Stimulated activated CD4-positive, alpha-beta T cell treated with anti-CD3 and anti-CD28 coated beads, Interleukin-1b, Interleukin-23, amount 100 ng/mL, for 1 hour (primary cell): ENCODE measurements at places on chromosomes 7 and 10.

- DNase-seq = no peak
These were observed 80.1 kb downstream of the SVIL start for GRCh38 chr10:29554660-29555059.

DNA sequence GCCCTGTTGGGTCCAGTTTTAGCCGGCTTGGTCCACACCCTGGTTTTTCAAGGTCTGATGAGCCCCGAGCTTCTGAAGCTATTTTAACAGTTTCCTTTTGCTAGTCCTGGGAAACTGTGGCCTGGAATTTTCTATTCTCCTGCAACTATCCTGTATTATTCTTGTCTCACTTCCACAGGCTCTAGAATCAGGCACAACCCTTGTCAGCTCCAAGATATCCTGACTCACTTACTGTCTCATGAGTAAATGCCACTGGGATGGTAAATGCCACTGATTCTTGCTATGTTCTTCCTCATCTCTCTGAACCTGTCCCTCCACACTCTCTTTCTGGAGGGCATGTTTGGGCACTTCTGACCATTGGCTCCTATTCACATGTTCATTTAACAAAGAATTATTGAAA lies 611.5 kb upstream of the IGFBP3 start:
- DNase-seq = no peak

- no peak for DNase-seq
These were observed 150.5 kb downstream of the PCDH15 start for GRCh38 chr10:54650547-54650946.

DNA sequence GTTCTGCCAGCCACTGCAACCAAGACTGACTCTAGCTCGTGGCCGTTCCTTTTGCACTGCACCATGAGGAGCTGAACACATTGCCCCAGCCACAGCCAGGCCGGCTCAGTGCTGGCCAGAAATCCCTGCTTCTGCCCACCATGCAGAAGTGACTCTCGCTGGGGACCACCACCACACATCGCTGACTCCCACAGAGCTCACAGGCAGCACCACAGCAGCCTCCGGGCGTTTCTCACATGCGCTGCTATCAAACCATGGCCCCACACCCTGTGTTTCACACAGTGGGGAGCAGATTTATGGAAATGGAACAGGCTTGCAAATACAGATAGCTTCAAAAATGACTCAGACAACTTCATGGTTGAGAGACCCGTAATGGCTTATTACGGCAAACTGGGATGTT lies 15.4 kb upstream of the SDK1 start:
- DNase-seq = no peak

DNA sequence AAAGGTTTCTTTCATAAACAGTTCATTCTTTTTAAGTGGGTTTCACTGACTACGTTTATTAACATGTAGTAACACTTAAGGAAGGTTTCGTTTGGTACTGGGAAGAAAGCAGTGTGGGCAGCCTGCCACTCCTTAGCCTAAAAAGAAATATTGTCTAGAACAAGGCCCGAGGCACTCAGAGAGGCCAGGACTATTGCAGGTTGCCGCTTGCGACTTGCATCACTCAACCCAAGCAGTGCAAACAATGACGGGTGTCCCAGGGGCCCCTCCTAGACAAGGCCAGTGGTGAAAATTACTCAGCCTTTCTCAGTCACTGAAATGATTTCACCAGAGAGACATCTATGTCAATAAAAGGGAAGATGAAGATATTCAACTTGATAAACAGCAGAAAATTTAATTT lies 243.9 kb downstream of the SNX13 start:
- DNase-seq = no peak

DNA sequence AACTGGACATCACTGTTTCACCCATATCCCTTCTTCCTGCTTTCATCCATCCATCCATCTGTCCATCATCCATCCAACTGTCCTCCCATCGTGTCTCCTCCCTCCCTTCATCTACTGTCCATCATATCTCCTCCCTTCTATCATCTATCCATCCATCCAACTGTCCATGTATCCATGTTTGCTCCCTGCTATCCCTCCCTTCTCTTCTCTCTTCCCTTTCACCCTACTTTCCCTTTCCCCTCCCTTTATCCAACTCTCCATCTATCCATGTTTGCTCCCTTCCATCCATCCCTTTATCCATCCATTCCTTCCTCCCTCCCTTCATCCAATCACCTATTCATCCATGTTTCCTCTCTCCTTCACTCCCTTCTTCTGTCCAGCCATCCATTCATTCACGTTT lies 92.6 kb upstream of the CTBP2 start:
- no peak for DNase-seq

- no peak for DNase-seq
These were observed 24.5 kb downstream of the TAS2R16 start for GRCh38 chr7:122970740-122971725.

GRCh38 chr7:155862123-155862892 lies 50.0 kb upstream of the SHH start:
- no peak for DNase-seq

- no peak for DNase-seq
These were observed 11.8 kb downstream of the TTYH3 start for GRCh38 chr7:2643386-2644219.

GRCh38 chr7:78412216-78412858 lies 613.8 kb downstream of the PHTF2 start:
- DNase-seq = no peak

- DNase-seq = no peak
These were observed 201.5 kb downstream of the CDK14 start for GRCh38 chr7:90797596-90797995.

- no peak for DNase-seq
These were observed 569.5 kb downstream of the TYW1 start for GRCh38 chr7:67566101-67566500.

- DNase-seq = no peak
These were observed 161.6 kb downstream of the PKD1L1 start for GRCh38 chr7:47786557-47787248.

DNA sequence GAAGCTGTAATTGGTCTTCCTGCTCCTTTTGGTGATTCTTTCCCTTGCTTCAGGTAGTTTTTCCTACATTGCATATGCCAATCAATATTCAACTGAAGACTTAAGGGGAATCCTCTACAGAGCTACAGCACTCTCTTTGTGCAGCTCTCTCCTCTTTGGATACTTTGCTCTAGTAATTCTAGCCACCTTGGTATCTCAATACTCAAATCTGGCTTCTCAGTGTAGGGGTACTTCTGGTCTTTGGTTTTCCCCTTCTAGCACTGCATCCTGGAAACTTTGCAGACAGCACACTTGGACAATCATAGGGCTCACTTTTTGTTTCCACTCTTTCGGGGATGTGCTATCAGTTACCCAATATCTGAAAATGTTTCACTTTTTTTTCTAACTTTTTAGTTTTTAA lies 9.9 kb downstream of the PHTF2 start:
- DNase-seq = no peak

- no peak for DNase-seq
These were observed 308.3 kb upstream of the KAT6B start for GRCh38 chr10:74518061-74518460.

- no peak for DNase-seq
These were observed 105.2 kb downstream of the TCERG1L start for GRCh38 chr10:131206111-131206995.

GRCh38 chr7:116630932-116631671 lies 40.9 kb upstream of the MET start:
- DNase-seq = no peak

DNA sequence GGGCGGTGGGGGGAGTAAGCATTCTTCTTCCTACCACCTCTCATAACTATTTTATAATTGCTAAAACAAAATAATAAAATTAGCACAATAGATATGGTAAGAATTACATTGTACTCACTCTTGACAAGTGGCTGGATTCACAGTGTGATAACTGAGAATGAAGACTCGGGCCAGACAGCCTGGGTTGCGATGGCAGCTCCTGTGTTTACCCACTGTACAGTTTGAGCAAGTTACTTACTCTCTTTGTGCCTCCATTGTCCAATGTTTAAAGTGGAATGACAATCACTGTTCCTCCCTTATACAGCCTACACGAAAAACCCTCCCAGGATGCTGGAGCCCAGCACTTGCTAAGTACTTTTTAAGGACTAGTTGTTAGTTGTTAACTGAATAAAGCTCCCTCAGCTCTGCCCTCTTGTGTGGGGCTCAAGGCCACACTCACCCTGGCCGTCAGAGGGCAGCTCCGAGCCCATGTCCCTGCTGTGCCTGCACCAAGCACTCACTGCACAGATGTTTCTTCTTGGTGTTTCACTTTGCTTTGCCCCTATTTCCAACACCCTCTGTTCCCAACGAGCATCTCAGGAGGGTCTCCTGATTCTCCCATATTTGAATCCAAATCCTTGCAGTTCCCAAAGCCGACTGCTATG lies 56.4 kb upstream of the NPS start:
- no peak for DNase-seq

- no peak for DNase-seq
These were observed 35.6 kb downstream of the YKT6 start for GRCh38 chr7:44236333-44236728.

DNA sequence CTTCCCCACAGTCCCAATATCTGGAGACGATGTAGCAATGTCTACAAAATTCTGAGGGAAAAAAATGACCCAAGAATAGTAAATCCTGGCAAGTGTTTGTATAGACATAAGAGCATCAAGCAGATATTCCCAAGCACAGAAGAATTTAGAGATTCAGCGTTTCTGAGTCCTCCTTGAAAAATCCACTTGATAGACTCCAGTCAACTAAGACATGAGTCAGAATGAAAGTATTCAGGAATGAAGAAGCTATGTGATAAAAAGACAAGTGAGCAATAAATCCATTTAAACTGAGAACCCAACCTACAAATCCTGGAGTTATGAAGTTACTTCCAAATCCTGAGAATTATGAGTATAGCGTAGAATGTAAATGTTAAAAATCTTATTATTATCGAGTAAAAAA lies 86.1 kb upstream of the NPY start:
- DNase-seq = no peak

DNA sequence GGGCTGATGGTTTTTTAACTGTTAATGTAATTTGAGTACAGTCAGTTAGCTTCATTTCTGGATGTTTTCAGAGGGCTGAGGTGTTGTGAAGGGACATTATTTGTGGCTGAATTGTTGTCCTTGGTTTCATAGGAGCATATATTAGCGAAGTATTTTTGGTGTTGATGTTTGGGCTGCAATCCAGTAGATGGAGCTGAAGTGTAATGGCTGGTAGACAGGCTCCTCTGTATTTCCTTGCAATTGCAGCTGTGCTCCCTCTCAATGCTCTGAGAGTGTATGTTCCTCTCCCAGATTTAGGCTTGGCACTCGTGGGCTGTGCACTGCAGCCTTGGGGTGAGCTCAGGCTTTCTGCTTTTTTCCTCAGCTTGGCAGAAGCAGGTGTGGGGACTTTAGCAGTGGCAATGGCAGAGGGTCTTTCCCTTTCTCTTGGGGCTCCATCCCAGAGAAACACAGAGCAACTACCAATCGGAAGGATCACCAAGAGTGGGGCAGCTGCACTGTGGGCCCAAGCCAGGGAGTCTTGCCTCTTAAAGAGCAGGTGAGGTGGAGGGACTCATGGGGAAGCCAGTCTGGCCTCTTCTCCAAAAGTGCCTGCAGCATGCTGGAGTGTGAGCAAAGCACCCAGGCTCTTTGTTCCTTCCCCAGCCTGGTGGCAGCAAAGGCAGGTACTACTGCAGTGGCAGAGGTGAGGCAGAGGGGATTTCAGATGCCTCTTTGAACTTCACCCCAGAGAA lies 544.4 kb downstream of the SH2D4B start:
- no peak for DNase-seq

DNA sequence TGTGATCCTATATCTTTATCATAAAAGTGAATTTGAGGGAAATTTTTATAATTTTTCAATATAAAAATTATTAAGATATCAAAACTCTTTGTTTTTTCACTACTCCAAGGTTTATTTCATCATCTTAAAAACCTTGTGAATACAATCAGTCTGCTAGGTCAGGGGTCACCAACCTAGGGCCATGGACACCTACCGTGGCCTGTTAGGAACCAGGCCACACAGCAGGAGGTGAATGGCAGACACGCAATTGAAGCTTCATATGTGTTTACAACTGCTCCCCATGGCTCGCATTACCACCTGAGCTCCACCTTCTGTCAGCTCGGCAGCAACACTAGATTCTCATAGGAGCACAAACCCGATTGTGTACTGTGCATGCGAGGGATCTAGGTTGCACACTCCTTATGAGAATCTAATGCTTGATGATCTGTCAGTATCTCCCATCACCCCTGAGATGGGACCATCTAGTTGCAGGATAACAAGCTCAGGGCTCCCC lies 271.2 kb upstream of the C7orf33 start:
- DNase-seq = no peak

DNA sequence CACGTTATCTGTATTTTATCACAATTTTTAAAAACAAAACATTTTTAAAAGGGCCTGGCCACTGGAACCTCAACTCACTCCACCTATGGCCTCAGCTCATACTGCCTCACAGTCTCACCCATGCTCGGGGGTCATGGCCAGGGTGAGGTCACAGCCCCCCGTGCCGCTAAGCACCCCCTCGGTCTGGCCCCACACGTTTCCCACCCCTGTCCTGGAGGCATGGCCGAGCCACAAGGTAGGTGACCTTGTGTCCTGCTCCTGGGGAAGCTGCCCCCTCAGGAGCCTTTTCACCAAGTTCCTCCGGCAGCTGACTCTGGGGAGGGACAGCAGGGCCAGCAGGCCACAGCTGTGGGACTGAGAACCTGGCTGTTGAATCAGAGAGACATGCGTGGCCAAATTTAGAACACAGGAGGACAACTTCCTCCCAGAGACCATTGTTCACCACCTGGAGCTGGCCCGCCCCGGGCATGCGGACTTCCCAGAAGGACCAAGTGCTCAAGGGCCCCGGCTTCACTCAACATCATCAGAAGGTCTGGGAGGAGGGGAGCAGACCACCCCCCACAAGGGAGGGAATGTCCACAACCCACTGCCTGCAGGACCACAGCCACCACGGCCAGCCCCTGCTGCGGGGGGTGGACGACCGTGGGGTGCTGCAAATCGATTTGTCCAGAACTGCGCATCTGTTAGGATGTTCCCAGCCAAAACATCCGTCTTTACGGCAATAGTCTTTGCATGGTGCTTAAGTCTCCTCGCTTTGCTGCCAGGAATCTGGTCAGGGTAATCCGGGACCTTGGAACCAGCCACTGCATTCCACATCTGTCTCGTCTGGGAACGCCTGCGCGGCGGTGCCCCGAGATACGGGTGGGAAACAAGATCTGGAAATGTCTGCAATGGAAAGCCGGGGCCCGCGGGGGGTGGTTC lies 48.6 kb upstream of the PDGFA start:
- DNase-seq = no peak

GRCh38 chr10:100174699-100175677 lies 10.8 kb downstream of the ERLIN1 start:
- DNase-seq = no peak

GRCh38 chr10:130169136-130169859 lies 33.1 kb downstream of the GLRX3 start:
- DNase-seq = no peak

DNA sequence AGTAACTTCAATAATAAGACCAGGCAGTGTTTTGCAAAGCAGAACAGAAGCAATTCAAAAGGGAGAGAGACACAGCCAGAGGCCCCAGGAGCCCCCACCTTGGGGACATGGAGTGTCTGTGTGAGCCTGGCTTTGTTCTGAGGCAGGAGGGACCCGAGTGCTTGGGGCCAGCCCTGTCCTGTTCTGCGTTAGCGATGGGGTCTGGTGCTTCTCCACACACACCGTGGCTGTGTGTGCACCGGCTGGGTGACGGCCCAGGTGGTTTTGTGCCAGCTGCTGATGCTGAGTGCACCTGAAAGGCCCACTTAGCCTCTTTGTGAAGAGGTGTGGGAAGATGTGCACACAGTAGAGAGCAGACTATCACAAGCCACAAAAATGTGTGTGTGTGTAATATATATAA lies 468.9 kb downstream of the DNAJB6 start:
- no peak for DNase-seq
